ENCODE measurements at places on chromosomes 6 and 20. TPM values are rescaled to one million over a fixed set of nuclear protein-coding genes. Genes with fewer than 3 reads are reported as not detected.

The WFDC2 gene
- not detected for polyA plus RNA-seq

The RAB44 gene
- polyA plus RNA-seq = not detected

The LIN28B gene
- not detected for polyA plus RNA-seq

The KCNB1 gene
- polyA plus RNA-seq = 0.04 TPM

DNA sequence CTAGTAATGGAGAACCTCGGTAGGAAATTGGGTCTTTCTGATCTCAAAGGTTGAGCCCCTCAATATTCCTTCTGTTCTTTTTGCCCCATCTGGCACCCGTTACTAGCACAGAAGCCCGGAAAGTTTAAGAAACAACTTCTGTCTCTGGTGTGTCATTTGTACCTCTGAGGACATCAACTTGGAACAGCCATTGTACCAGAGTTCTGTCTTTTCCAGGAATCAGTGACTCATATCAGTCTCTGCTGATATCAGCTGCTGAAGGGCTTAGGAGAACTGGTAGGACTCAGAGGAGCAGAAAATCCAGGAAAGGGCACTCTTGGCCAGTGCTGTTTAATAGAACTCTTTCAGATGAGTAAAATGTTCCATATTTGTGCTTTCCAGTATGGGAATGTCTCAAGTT, 78.3 kb upstream of the CHD6 start:
- DNase-seq = no peak

- no peak for DNase-seq
Measured at GRCh38 chr20:10271494-10272219, 53.0 kb downstream of the SNAP25 start.

All from AG04450 (cell line).